ENCODE measurements at places on chromosomes 6 and 20.

DNA sequence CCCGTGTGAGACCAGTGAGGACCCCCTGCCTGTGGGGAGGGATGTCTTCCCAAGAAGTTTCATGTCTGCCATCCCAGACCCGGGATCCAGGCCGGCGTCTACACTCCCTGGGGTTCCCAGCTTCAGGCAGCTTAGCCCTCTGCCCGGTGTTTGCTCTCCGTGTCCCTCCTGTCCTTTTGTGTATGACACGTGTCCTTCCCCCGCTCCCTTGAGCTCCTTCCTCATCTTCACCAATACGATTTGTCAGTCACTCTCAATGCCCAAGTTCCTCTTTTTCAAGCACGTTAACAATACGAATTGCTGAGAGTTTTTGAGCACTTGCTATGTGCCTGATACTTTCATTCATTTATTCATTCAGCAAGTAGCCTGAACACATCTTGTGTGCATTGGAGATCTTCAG, 115.6 kb upstream of the PTPN1 start:
- peak; percentile 87 for DNase-seq

DNA sequence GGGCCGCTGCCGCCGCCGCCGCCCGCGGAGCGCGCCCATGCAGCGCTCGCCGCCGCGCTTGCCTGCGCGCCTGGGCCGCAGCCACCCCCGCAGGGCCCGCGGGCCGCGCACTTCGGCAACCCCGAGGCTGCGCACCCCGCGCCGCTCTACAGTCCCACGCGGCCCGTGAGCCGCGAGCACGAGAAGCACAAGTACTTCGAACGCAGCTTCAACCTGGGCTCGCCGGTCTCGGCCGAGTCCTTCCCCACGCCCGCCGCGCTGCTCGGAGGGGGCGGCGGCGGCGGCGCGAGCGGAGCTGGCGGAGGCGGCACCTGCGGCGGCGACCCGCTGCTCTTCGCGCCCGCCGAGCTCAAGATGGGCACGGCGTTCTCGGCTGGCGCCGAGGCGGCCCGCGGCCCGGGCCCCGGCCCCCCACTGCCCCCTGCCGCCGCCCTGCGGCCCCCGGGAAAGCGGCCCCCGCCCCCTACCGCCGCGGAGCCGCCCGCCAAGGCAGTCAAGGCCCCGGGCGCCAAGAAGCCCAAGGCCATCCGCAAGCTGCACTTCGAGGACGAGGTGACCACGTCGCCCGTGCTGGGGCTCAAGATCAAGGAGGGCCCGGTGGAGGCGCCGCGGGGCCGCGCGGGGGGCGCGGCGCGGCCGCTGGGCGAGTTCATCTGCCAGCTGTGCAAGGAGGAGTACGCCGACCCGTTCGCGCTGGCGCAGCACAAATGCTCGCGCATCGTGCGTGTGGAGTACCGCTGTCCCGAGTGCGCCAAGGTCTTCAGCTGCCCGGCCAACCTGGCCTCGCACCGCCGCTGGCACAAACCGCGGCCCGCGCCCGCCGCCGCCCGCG, 730 bp downstream of the INSM1 start:
- no peak for DNase-seq

GRCh38 chr6:31712296-31712695, 2.9 kb upstream of the LY6G6D start:
- no peak for DNase-seq

GRCh38 chr20:17679941-17680835, 1.9 kb downstream of the RRBP1 start:
- DNase-seq = peak; percentile 37

DNA sequence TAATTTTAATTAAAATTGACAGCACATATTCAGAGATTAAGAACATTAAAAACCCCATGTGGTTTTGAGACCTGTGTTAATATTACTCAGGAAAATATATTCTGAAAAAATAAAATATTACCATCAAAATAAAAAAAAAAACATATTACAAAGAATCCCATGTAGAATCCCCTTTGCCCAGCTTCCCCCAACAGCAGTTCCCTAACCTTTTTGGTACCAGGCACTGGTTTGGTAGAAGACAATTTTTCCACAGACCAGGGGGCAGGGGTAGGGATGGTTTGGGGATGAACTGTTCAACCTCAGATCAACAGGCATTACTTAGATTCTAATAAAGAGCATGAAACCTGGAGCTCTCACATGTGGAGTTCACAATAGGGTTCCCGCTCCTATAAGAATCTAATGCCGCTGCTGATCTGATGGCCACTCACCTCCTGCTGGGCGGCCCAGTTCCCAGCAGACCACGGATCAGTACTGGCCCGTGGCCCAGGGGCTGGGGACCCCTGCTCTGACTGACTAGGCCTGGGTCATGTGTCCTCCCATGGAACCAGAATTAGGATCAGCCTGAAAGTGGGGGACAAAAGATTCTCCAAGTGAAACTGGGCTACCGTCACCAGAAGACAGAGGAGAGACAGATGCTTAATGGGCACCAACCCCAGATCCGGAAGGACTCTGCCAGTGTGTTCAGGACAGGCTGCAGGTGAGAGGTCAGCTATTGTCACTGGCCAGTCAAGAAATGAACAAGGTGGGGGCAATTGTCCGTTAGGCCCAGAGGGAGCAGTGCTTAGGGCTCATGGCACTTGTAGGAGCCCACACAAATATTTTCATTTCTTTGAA, 235.5 kb downstream of the PREX1 start:
- no peak for DNase-seq

DNA sequence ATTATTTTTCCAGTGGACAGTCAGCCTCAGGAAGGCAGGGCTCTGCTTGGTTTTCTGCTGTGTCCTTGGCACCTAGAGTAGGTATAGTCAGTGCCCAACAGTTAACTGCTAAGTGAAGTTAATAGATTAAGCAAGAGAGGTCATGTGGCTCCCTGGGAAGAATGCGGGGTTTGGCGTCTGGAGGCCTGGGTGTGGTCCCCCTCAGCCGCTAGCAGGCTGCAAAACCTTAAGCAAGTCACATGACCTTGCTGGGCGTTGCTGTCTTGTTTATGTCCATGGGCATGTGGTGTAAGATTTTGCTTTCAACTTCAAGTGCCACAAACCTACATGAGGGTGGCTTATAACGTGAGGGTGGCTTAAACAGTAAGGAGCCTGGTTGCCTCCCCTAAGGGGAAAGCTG, 75.5 kb upstream of the SCP2D1 start:
- DNase-seq = peak; percentile 54

- DNase-seq = no peak
These were observed 83.7 kb downstream of the BMP2 start for GRCh38 chr20:6851136-6851535.

GRCh38 chr20:6299456-6299855, 176.6 kb upstream of the FERMT1 start:
- no peak for DNase-seq

- DNase-seq = peak; percentile 61
These were observed 158.4 kb downstream of the ZDHHC14 start for GRCh38 chr6:157539421-157539822.

DNA sequence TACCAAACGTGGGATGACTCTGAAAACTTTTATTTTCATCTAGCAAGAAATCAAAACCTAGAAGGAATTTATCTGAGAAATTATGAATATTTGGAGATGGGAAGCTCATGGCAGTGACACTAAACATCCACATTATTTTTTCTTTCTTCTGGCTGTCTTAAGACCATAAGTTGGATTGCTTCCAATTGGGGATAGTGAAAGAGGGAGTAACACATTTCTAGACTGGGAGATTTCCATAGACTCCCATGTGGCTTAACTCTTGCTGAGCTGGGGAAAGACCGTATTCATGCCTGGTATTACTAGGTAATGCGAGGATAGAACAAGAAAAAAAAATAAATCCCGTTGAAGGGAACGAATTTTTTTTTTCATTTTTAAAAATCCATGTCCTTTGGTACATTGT, 120.0 kb downstream of the UTRN start:
- no peak for DNase-seq

- no peak for DNase-seq
These were observed 218.5 kb downstream of the TMEM242 start for GRCh38 chr6:157104803-157105202.

DNA sequence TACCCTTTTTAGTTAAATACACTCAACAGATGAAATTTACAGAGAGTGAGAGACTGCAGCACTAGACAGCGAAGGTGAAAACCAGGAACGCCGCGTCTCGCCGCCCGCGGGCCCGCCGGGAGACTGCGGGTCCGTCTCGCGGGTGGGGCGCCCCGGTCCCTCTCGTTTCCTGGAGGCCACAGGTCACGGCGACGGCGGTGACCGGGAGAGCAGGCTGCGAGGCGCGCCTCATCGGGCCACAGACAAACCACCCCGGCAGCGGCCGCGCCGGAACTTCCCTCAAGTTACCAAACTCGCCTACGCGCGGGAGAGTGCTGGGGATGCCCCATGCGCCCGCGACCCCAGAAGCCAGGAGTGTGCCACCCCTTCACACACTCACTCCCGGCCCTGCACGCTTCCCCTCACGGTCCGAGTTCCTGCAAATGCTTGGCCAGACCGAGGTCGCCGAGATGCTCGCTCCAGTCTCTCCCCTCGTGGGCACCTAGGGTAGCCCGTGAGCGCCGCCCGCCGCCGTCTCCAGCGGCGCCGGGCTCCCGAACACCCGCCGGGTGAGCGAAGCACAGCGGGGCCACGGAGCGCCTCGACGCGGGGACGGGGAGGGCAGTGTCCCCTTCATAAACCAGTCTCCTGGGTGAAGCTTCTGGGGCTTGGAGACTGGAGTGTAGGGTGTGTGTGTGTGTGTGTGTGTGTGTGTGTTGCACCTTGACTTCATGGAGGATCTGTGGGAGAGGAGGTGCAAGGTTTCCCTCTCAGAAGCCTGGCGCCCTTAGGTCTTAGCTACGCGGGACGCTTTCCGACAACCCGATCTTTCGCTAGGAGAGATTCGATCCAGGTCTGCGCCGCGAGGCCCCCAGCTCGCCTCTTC, 1.4 kb downstream of the BACH2 start:
- DNase-seq = peak; percentile 14

- DNase-seq = no peak
These were observed 48.5 kb downstream of the FHL5 start for GRCh38 chr6:96611342-96611991.

GRCh38 chr20:57155415-57155814, 111.0 kb downstream of the BMP7 start:
- no peak for DNase-seq

DNA sequence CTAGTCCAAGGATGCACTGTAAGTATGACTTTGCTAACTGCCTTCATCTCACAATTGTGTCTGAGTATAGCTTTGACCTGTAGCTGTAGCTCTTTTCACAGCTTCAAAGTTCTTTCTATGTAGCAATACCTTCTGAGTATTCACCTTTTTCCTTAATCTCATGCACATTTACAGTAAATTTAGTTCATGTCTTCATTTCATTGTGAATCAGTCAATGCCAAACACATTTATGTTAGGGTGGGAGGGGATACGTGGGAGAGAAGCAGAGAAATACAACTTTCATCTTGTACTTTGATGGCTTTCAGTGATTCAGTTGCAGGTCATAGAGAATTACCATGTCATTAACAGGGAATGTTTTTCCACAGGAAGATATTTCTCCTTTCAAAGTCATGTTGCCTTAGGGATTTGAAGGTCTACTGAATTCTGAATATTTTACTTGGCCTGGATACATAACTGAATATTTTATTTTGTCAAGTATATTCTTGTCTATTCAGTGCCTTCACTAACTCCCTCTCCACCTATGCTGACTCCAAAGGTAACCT, 119.2 kb downstream of the TINAG start:
- no peak for DNase-seq

- peak; percentile 22 for DNase-seq
These were observed 799 bp upstream of the SHPRH start for GRCh38 chr6:145964948-145965366.

GRCh38 chr6:32645047-32645703, 8.0 kb downstream of the HLA-DQA1 start:
- DNase-seq = no peak

DNA sequence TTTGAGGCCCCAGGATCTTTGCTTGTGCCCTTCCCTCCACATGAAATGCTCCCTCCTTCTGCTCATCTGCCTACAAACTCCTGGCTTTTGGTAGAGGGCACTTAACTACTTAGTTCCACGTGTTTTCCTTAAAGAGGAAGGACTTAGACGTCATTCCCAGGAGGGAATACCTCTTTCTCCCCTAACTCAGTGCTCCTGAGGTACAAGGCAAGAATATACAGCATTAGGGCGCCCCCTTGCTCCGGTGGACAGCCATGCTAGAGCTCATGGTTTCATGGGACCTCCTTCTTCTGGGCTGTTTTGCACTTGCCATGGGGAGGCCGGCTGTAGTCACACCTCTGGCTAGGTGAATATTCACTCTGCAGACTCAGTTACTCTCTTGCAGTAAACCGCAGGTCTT, 93.8 kb upstream of the LY86 start:
- peak; percentile 78 for DNase-seq

DNA sequence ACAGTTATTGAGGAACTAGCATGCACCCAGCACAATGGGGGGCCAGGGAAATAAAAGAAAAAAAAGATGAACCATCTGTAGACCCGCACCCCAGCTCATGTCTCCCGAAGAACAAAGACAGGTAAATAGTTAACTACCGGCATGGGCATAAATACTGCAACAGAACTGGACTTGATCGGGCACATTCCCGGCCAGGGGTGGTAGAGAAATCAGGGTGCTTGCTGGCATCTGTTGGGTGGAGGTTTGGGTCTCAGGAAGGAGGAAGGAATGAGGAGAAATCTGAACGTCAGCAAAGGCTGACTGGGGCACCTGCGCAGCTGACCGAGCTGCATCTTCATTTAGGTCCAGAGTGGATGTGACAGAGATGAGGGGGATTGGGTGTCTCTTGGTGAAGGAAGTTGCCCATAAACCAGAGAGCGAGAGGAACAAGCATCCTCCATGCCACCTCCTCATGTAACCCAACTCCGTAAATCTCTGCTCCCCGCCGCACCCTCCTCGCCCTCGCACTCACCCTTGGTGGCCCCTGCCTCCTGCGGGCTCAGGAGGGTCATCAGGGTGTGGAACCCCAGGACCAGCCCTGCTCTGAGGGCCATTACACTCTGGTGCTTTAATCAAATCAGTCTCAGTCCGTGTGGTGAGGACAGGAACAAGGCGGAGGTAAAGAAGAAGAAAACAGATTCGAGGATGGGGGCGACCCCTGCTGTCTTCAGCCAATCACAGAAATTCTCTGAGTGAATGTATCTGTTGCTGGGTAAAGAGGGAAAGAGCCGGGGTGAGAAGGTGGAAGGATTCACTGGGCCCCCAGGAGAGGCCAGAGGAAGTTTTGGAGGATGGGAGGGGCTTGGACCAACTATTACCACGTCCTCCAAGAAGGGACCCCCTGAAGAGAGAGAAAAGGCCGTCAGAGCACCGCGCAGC, at the start of gene HLA-DOA:
Gene HLA-DOA, minus strand, starts transcription at position 648 of the 918 bp plus-strand sequence.
- DNase-seq = peak; percentile 17

- DNase-seq = no peak
These were observed 101.0 kb upstream of the DTNBP1 start for GRCh38 chr6:15763837-15764236.

DNA sequence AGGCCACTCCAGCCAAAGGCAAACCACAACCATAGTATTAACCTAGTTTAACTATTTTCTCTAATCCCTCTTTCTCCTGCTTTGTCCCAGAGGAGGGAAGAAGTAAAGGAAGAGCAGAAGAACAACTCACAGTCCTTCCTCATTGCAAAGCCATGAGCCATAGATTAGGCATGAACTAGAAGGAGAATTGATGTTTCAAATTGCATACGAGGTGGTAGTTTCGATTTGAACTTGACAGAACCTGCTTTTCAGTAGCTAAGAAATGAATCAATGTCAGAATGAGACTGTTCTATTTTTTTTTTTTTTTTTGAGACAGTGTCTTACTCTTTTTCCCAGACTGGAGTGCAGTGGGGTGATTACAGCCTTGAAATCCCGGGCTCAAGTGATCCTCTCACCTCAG, 48.3 kb downstream of the PROKR2 start:
- no peak for DNase-seq
